Left colon (tissue), 2 donors: ENCODE measurements at places on chromosomes 3 and 15.
A peak's percentile ranks its signal among the peaks of the same experiment; 100 is the strongest.

- DNase-seq = no peak
These were observed 886.8 kb downstream of the VGLL3 start for GRCh38 chr3:86104154-86104553.

DNA sequence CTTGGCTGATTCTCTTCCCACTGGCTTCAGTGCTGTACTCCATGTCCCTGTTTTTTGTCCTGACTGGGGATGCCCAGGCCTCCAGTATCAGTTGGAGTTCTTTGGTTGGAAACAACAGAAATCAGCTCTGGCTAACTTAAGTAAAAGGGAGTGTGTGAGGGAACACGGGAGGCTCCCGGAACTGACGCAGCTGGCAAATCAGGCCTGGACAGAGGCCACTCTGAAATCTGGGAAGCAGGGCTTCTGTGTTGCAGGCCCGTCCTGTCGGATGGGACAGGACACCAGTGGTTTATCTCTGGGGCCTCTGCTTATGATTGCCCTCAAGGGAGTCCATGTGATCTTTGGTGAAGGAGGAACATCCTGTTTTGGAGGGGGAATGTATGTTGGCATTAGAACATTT lies 124.3 kb downstream of the CHCHD6 start:
- DNase-seq = no peak

GRCh38 chr3:68984011-68984530 lies 29.4 kb downstream of the EOGT start:
- DNase-seq = no peak

GRCh38 chr3:145490088-145491048 lies 670.6 kb downstream of the PLOD2 start:
- DNase-seq = no peak

DNA sequence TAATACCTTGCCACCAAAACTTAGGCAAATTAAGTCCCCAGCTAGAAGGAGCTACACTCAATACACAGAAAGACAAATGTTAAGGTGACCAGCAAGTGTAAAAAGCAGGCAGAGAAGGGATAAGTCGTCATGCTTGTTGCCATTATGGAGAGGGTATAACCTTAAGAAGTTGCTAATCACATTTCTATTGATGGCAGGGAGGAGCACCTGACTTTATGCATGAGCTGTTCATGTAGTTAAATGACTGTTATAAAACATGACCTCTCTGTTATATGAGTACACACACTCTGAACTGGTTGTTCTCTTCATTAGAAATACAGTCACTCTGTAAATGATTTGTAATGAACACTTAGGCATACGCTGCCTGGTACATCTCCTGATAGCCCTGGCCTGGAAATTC lies 6.6 kb upstream of the CCNL1 start:
- no peak for DNase-seq

DNA sequence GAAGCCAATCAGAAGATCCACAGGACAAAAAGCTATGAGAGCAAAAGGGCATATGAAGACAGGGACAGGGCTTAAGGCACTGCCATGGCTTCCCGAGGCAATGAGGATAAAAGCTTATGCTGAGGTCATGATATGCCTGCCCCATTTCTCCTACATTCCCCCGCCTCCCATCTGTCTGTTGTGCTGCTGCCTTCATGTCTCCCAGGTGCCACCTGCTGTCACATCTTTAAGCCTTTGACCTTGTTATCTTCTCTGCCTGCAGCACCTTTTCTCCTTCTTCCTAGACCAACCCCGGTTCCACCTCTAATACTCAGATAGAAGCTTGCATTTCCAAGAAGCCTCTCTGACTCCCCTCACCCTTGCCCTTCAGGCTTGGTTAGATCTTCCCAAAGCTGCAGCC lies 213.8 kb downstream of the ARRDC4 start:
- DNase-seq = peak; percentile 31

DNA sequence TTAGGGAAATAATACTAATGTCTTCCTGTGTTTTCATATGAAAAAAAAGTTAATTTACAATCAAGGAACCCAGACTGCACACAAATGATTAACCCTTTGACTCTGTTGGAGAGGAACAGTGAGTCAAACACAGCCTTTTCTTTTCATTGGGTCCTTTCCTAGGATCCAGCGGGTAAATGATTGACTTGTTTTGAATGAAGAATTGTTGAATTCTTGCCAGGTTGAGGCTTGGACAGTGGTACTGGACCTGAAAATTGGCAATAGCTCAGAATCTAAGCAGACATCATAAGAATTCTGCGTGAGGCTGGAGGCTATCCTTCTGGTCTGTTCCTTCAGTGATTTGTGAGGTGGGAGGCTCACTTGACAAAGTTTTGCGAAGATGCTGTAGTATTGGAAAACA lies 143.0 kb downstream of the RYR3 start:
- no peak for DNase-seq

- DNase-seq = no peak
These were observed 57.4 kb downstream of the ABHD5 start for GRCh38 chr3:43748179-43748578.

DNA sequence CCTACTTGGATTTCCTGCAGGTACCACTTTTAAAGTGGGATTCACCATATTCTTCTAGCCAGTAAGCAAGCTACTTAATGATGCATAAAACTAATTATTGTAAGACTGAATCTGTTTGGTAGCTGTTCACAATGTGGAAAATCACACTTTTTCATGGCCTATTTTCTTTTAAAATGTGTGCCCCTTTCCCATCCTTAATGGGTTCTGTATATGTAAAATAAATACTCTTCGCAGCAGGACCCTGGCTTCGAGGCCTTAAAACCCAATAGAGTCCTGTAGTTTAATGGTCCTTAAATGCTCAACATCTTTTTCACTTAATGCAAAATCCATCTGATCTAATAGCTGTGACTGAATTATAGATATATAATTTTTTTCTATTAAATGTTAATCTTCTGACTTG lies 111.0 kb downstream of the UACA start:
- DNase-seq = no peak

DNA sequence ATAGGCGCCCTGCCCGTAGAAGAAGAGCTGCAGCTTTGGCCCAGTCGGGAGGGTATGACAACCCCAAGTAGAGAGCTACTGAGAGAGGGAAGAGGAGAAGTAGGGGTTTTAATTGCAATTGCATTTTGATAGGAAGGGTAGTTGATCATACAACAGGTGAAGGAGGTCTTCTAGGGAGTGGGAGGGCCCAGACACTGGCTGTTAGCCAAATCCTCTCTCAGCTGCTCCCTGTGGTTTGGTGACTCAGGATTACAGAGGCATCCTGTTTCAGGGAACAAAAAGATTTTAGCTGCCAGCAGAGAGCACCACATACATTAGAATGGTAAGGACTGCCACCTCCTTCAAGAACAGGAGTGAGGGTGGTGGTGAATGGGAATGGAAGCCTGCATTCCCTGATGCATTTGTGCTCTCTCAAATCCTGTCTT lies 408.9 kb upstream of the THBS1 start:
- DNase-seq = peak; percentile 40

- DNase-seq = no peak
These were observed 144.6 kb downstream of the SHOX2 start for GRCh38 chr3:157961665-157962064.

DNA sequence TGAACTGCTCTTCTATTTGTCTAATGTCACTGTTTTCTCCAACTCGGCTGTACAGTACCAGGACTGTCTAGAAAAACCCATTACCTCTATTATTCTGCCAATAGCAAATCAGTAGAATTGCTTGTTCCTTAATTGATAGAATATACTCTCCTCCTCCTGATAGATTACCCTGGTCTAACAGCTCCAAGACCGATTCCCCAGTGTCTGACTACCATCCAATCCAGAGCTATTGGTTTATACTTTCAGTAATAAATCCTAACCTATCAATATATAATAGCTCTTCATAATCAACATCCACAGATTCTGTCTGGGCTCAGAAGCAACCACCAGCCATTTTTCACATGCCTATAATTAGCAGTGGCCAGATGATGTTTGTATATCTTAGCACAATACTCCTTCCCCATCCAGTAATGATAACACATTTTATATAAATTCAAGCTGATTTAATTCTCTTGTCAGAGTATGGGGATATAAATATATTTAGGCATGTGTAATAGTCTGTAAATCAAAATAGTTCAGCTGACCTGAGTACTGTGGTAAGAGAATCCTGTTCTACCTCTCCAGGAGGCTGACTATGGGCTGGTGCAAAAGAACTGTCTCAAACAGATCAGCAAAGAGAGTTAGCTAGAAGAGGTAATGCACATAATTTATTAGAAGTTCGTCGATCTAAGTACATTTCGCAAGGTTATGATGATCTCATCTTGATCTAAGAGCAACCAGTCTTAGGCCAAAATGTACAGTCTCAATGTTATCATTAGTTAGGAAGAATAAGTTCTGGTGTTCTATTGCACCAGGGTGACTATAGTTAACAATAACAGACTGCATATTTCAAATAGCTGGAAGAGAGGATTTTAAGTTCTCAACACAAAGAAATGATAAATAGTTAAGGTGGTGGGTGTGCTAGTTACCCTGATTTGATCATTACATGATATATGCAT lies 193.4 kb downstream of the SHOX2 start:
- no peak for DNase-seq

GRCh38 chr3:126522363-126522788 lies 1.6 kb upstream of the CHST13 start:
- peak; percentile 60 for DNase-seq

- peak; percentile 58 for DNase-seq
These were observed 10.3 kb downstream of the ISL2 start for GRCh38 chr15:76346669-76347481.

- DNase-seq = no peak
These were observed 11.2 kb downstream of the CEP19 start for GRCh38 chr3:196700801-196701200.

DNA sequence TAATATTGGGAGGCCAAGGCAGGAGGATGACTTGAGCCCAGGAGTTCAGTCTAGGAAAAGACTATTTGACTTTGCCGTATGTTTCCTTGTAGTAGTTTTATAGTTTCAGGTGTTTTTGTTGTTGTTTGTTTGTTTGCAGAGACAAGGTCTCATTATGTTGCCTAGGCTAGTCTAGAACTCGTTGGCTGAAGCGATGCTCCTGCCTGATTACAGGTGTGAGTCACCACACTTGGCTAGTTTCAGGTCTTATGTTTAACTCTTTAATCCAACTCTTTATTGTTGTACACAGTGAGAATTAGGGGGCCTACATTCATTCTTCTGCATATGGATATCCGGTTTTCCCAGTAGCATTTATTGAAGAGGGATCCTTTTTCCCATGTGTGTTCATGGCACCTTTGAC lies 32.0 kb downstream of the FAIM start:
- DNase-seq = no peak

- DNase-seq = no peak
These were observed 27.4 kb downstream of the MIX23 start for GRCh38 chr3:122355612-122356011.

GRCh38 chr3:59759298-59760031 lies 709.6 kb upstream of the CFAP20DC start:
- DNase-seq = no peak

- no peak for DNase-seq
These were observed 27.9 kb upstream of the ACKR4 start for GRCh38 chr3:132569153-132569552.

DNA sequence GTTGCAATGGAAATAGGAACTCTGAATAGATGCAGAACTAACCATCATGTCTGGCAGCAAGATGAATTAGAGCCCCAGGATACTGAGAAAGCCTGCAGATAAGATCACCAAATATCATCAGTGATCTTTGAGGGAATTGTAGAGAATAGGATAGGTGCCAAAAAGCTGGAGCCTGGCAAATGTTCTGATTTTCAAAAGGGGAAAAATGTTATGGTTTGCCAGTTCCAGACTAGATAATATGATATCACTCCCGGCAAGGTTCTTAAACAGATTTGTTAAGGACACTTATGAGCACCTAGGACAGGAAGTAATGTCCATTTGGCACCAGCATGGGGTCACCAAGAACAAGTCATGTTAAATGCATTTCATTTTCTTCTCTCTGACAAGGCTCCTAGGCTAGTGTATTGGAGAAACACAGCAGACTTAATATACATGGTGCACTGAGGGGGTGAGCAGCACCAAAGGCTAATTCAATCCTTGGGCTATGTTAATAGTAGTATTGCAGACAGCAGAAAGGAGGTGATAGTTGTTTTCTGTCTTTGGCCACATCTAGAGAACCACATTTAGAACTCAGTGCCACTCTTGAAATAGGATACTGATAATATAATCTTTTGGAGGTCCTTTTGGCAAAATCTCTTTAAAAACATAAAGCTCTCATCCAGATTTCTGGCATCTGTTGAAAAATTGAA lies 4.8 kb downstream of the SRGAP3 start:
- no peak for DNase-seq

DNA sequence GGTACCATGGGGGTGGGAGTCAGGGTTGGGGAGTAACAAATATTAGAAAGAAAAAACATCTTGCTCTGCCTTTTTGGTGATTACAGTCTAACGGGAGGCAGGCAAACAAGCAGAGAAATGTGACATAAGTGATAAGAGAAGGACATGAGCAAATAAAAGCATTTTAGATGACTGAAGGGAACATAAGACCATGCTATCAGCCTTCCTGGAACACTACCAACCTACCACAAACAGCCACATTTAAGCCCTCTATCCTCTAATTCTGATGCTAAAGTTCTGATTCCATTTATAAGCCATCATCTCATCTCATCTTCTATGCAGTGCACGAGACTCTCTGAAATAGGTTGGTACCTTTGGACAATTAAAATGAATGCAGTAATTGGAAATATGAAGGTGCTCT lies 243.4 kb upstream of the P2RY1 start:
- no peak for DNase-seq

DNA sequence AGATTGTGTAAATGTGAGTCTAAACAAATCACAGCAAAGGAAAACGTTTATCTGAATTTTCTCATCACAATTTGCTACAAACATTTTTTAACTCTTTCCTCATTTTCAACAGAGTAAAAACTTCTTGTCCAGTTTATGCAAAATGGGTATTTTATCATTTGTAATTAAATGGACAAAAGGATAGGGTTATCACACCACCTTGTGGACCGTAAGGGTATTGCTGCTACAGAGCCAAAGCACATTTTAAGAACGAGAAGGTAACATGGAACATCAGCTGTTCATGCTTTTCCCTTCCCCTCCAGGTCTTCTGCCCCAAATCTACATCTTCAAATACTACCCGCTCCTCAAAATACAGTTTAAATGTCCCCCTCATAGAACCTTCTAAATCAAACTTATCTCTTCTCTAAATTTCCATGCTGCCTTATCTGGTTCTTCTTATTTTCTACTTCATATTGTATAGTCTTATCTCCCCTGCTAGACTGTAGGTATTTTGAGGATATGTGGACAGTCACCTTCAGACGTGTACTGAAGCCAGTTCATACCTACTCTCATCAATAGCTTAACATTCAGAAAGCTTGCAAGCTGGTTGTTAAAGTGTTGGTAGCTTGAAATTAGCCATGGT lies 12.8 kb upstream of the SETMAR start:
- peak; percentile 32 for DNase-seq

GRCh38 chr3:171797265-171797679 lies 13.0 kb downstream of the PLD1 start:
- DNase-seq = no peak

DNA sequence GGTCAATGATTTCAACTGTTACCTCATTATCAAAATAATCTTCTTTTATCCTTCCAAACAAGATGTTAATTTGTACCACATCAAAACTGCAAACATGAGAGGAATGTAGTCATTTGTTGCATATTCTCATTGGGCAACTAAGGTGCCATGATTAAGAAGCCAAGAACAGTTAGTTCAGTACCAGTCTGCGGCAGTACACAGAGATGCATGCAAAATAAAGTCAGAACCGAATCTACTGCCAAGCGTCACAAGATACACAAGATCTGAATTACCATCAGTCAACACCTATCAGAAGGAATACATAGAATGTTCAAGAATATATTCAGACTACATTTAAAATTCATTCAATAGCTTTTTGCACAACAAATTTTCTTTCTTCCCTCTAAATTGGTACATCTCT lies 127.6 kb upstream of the SPATA12 start:
- no peak for DNase-seq
